ENCODE measurements at places on chromosomes 1 and 21. TPM values are rescaled to one million over a fixed set of nuclear protein-coding genes. Genes with fewer than 3 reads are reported as not detected.

The KRTAP11-1 gene
- not detected for total RNA-seq

The CELA2B gene
- not detected for total RNA-seq

The LDLRAD1 gene
- 0.25 TPM for total RNA-seq

The SERPINC1 gene
- not detected for total RNA-seq

The SPRR1B gene
- not detected for total RNA-seq

The A3GALT2 gene
- total RNA-seq: 0.25 TPM

The ERRFI1 gene
- 68.5 TPM for total RNA-seq

The HES2 gene
- total RNA-seq: 0.31 TPM

The CELSR2 gene
- total RNA-seq: 43.2 TPM

The C8A gene
- not detected for total RNA-seq

The LCE1D gene
- total RNA-seq: not detected

The CSMD2 gene
- 0.73 TPM for total RNA-seq

The NKAIN1 gene
- total RNA-seq: 2.9 TPM

The KIAA1614 gene
- total RNA-seq: 1.4 TPM

The LYPD8 gene
- total RNA-seq: not detected

The PRKAA2 gene
- total RNA-seq: 14.3 TPM

The RORC gene
- not detected for total RNA-seq

The GPR157 gene
- 2.4 TPM for total RNA-seq

The CLDN17 gene
- not detected for total RNA-seq

The SPATA17 gene
- 7.7 TPM for total RNA-seq

The TFF2 gene
- total RNA-seq: not detected

The TMEM54 gene
- 7.4 TPM for total RNA-seq

The SAMD11 gene
- 3.5 TPM for total RNA-seq

The GNG4 gene
- 3.8 TPM for total RNA-seq

The GPR37L1 gene
- 0.69 TPM for total RNA-seq

The ADAMTSL4 gene
- 42.3 TPM for total RNA-seq

The ACBD6 gene
- total RNA-seq: 67.0 TPM

The FBXO2 gene
- 1.3 TPM for total RNA-seq

The LEMD1 gene
- 4.2 TPM for total RNA-seq

The PBX1 gene
- total RNA-seq: 91.7 TPM

The THEM5 gene
- not detected for total RNA-seq

The HUNK gene
- total RNA-seq: 17.4 TPM

The ACKR1 gene
- total RNA-seq: not detected

The PLA2G2C gene
- total RNA-seq: not detected

The ATPAF1 gene
- total RNA-seq: 66.6 TPM

The PRAMEF17 gene
- total RNA-seq: not detected

The TCHHL1 gene
- not detected for total RNA-seq

The DENND2C gene
- 0.87 TPM for total RNA-seq

The SNX7 gene
- 23.0 TPM for total RNA-seq

The CLCA4 gene
- total RNA-seq: 0.32 TPM

The SPRR1A gene
- not detected for total RNA-seq

The NEK2 gene
- total RNA-seq: 0.78 TPM

The GNG5 gene
- total RNA-seq: 74.3 TPM

The PTGFR gene
- total RNA-seq: 1.4 TPM

All from motor neuron (in vitro differentiated cells).